ENCODE measurements at places on chromosomes 5 and 9.
A peak's percentile ranks its signal among the peaks of the same experiment; 100 is the strongest.

DNA sequence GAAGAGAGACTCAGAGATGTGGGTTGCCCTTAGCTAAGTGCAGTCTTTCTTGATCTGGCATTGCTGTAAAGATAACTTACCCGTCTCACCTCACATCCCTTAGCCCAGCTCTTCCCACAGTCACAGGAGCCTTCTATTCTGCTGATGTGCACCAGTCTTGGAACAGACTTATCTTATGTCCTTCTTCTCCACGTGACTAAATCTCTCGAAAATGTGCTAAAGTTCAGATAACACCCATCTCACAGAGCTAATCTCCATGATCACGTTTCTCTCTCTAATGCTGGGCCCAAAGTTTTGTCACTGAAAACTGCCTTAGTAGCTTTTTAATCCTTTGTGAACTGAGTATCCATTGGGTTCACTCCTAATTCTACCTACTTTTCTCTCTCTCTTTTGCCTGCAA lies 16.7 kb downstream of the SLC36A1 start:
- DNase-seq, result no peak

- no peak for DNase-seq
These were observed 28.7 kb upstream of the C5orf46 start for GRCh38 chr5:147935032-147935431.

- no peak for DNase-seq
These were observed 16.5 kb upstream of the SLC2A8 start for GRCh38 chr9:127380479-127380878.

DNA sequence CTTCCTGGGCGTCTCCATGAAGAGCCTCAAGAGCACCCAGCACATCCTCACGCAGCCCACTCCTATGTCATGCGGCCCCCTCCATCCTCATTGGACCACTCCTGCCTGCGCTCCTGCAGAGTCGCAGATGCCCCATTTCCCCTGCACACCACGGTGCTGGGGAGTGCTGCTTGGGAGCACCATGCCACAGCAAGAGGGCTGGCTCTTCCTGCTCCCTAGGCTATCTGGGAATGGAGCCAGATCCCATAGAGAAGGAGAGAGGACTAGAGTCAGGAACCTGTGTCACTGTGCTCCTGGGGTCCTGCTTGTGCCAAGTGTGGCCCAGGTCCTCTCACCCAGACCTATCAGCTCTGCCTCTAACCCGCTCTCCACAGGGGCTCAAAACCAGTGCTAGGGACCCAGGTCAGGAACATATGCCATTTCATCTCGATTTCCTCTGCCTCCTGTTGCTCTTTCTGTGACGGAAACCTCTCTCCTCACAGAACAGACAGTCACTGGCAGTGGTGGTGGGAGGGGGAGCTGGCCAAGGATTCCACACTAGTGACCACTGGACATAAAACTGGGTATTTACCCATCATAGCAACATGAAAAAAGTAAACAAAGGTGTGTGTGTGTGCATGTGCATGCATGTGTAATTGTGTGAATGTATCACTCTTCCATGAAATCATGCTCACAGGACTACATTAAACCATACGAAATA lies 178.4 kb downstream of the TTLL11 start:
- DNase-seq, result no peak

- DNase-seq, result no peak
These were observed 53.7 kb downstream of the ENC1 start for GRCh38 chr5:74586856-74587255.

GRCh38 chr9:120137186-120137840 lies 442.7 kb downstream of the CDK5RAP2 start:
- DNase-seq, result no peak

DNA sequence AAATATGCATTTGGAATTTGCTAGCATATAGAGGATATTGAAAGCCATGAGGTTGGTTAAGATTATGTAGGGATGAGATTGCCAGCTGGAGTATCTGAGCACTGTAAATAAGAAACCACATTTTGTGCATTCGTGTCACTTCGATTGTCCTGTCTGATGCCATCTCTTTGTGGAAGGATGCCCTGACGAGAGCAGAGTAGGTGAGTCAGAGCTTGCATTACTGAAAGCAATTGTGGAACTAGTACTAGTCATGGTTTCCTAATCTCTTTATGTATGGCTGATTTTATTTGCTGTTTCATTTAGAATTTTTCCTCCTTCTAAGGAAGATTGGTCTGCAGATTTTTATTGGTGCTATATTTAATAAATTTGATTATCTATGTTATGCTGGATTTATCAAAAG lies 14.5 kb upstream of the TAS2R1 start:
- no peak for DNase-seq

DNA sequence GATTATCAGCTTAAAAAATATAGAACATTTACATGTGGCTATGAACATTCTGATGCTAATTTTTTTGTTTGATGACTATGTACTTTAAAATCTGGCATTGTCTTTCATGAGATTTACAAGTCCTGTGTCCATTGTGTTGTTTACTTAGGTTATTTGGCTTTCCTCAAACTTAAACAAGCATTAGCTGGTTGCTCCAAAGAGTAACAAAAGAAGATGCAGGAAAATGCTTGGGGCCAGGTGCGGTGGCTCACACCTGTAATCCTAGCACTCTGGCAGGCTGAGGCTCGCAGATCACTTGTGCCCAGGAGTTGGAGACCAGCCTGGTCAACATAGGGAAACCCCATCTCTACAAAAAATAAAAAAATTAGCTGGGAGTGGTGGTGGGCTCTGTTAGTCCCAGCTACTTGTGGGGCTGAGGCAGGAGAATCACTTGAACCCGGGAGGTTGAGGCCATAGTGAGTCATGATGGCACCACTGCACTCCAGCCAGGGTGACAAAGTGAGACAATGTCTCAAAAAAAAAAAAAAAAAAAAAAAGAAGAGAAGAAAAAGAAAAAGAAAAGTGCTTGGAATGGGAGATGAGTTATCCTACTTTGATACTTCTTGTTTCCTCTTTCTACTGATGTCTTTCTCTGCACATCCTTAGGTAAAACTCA lies 39.7 kb downstream of the PAM start:
- no peak for DNase-seq

DNA sequence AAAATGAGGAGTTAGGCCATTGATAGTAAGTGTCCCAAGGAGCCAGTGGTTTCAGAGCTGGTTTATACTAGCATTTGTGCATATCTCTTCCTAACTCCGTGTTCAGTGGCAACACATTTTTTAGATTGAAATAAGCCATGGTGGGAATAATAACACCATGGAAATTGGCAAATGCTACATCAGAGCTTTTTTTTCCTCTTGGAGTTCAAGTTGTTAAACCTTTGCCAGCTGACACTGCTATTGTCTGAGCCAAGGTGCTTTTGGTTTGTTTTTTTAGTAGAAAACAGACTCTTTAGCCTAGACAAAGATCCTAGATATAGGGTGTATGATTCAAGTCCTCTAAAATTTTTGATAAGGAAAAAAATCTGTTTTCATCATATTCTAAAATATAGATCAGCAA lies 2.8 kb downstream of the ACO1 start:
- no peak for DNase-seq

DNA sequence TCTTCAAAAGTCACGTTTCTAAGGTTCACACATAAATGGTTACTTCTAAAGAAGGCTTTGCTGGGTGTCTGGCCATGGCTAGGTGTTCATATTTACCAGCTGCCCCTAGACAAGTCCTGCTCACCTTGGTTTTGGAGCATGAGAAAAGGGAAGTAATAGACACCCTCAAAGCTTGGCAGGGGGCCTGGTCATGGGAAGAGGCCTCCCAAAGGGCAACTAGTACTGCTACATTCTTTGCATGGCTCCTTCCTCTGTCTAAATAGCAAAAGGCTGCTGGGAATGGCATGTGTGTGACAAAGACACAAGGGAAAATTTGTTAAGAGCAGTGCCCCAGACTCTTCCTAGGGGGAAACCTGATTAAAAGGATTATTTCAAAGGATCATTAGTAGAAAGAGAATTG lies 93.4 kb downstream of the NRG2 start:
- peak; percentile 0 for DNase-seq

GRCh38 chr9:21174671-21175070 lies 8.2 kb upstream of the IFNA21 start:
- DNase-seq, result no peak

GRCh38 chr5:7795306-7795705 lies 55.6 kb downstream of the CFAP90 start:
- DNase-seq, result no peak

DNA sequence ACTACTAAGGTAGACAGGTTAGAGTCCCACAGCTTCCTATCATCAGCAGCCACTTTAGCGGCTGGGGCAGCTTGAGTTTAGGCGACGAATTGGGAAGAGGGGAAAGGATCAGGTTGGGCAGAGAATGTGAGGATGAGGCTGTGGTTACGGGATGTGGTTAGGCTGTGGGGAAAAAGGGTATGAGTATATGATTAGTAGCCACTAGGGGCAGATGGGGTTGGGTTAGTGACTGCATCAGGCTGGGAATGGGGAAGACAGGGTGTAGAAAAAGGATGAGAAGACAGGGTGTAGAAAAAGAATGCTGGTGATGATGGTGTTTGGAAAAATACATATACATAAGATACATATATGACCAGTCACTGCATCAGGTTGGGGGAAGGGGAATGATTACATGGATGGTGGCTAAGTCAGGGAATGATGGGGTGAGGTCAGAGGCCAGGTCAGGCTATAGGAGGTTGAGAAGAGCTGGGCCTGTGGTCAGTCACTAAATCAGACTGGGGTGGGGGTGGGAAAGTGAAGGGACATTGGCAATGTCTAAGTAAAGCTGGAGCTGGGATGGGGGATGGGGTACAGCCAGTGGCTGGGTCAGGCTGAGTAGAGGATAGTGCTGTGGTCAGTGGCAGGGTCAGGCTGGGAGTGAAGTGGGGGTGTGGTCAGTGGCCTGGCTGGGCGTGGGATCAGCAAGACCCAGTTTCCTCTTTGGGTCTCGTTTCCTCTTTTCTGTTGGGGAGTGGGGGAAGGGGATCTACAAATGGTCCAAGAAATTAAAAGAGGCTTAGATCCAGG lies 2.1 kb downstream of the TLN1 start:
- peak; percentile 48 for DNase-seq

GRCh38 chr5:172162323-172162986 lies 25.6 kb downstream of the STK10 start:
- DNase-seq, result no peak

- no peak for DNase-seq
These were observed 38.2 kb upstream of the SEMA4D start for GRCh38 chr9:89536145-89536574.

- no peak for DNase-seq
These were observed 7.5 kb downstream of the TDRD7 start for GRCh38 chr9:97419309-97419867.
